ENCODE measurements at places on chromosomes 6 and 20.
A peak's percentile ranks its signal among the peaks of the same experiment; 100 is the strongest.

GRCh38 chr6:106300944-106301343 is 24.6 kb downstream of the ATG5 start:
- DNase-seq = peak; percentile 74

DNA sequence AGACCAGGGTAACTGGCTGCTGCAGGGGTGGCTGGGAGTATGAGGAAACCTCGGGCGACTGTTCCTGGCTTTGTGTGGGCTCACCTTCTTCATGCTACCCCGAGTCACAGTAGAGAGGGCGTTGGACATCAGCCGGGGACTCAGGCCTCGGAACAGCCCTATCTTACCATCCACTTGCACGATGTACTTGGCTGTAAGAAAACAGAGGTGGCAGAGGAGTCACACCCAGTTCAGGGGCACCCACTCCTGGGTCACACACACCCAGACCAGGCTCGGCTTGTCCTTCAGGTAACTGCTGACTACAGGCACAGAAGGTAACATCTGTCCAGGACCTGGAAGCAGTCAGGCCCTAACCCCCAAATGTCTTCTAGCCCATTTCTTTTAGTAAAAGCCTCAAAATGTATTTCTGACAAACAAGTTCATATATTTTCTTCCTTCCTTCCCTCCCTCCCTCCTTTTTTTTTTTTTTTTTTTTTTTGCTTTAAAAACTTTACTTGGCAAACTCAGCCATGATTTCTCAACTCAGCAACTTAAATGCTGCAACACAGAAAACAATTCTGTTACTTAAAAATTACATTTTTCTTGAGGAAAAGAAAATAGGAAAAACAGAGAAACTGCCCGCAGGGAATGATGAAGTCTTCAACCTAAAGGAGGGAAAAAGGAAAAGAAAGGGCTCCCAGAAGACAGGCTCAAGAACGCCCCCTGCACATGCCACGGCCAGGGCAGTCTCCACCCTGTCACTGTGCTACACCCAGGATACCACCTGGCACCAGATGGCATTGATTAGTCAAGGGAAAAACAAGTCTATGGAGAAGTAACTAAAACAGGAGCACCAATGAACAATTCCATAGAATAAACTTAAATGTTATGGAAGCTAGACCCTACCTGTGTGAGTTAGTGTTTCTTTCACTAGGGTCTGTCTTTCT is 7.3 kb downstream of the MTCH1 start:
- peak; percentile 57 for DNase-seq

DNA sequence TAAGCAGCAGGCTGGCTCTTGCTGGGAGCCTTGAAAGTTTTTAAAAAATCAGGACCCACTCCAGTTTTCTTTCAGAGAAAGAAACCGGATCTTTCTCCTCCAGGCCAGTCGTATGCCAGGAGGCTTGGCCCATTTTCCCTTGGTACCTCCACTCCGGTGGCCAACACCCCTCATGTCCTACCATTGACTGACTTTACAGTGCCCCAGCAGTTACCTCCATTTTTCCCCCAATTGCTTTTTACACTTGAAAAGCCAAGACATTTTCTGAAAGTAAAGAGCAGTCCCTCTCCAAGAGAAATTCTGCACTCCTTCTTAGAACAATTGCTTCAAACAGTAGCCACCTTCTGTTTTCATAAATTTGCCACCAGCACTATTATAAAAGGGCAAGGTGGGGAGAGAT is 47.7 kb upstream of the SNX9 start:
- no peak for DNase-seq

- no peak for DNase-seq
Measured at GRCh38 chr20:24465159-24465558, 4.3 kb upstream of the SYNDIG1 start.

DNA sequence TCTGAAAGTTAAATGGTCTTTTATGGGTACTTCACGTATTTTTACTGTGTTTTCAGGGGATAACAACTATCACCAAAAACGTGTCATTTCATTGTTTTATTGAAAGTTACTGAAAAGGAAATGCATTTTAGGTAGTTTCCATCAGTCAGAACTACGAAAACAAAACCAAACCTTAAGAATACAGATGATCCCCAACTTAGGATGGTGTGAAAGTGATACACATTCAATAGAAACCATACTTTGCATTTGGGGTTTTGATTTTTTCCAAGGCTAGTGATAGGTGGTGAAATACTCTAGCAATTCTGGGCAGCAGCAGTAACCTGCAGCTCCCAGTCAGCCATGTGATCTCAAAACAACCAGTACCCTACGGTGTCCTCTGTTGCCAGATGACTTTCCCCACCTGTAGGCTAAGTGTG is 25.9 kb upstream of the EFHC1 start:
- DNase-seq = no peak

GRCh38 chr20:57555457-57556184 is 5.3 kb upstream of the PCK1 start:
- DNase-seq = no peak

GRCh38 chr6:108168501-108169463 is 3.0 kb downstream of the NR2E1 start:
- peak; percentile 62 for DNase-seq

- DNase-seq = no peak
Measured at GRCh38 chr20:25019381-25020155, 27.0 kb upstream of the APMAP start.

GRCh38 chr6:57162516-57162915 is 9.6 kb upstream of the BAG2 start:
- DNase-seq = no peak

GRCh38 chr20:25447671-25448070 is 40.2 kb downstream of the GINS1 start:
- DNase-seq = no peak

DNA sequence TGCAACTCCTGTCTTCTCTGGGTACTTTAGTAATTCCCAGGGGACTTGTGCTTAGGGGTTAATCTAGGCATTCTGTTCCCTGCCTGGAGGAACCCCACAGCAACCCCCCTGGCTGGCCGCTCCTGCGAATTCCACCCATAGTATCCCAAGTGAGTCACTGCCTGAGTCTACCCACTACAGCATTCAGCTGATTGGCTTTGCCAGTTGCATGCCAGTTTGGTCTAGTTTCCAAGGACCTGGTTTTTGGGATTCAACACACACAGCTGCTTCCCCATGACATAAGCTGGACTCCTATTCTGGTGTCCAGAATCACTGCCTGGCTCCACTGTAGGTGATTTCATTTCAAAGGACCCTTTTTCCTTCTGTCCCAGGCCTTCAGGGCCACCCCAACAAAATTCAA is 40.3 kb downstream of the PLCG1 start:
- DNase-seq = no peak

DNA sequence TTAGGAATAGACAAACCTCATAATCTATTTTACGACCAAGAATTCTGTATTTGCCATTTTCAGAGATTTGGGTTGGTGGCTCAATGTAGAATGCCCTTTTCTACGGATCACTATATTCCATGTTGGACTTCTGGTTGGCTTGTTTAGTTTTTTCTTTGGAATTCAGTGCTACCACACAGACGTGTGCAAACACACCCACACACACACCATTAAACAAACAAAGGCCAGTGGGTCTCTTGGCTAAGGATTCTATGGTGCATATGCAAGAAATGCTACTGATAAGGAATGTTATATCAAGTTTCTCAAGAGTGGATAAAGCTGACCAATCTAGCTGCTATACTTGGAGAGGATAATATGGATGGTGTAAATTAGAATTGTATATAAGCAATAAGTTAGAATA is 8.0 kb downstream of the ABT1 start:
- no peak for DNase-seq

DNA sequence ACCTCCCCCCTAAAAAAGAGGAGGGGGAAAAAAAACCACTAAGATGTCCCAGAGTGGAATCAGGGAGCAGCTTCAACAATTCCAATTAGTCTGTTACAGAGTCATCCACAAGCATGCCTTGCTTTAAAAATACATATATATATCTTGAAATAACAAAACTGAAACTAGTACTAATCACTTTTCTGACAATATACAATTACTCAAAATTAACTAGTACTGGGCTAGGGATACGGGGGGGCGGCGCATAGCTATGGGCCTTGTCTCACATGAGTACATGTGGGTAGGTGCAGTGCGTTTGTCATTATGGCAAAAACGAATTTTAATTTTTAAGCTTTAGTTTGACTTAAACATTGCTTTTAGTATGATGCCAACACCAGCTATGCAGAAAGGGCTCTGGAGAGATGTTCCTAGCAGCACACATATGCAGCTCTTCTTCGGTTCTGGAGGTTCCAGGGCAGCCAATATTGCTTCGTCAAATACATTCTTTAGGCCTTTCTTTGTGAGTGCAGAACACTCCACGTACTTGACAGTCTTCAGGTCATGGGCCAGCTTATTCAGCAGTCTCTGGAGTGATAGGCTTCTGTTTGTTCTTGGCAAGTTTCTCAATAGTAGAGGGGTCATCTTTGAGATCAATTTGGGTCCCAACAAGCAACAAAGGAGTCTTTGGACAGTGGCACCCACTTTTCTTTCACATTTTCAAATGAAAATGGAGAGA is 38.8 kb downstream of the ITCH start:
- no peak for DNase-seq

DNA sequence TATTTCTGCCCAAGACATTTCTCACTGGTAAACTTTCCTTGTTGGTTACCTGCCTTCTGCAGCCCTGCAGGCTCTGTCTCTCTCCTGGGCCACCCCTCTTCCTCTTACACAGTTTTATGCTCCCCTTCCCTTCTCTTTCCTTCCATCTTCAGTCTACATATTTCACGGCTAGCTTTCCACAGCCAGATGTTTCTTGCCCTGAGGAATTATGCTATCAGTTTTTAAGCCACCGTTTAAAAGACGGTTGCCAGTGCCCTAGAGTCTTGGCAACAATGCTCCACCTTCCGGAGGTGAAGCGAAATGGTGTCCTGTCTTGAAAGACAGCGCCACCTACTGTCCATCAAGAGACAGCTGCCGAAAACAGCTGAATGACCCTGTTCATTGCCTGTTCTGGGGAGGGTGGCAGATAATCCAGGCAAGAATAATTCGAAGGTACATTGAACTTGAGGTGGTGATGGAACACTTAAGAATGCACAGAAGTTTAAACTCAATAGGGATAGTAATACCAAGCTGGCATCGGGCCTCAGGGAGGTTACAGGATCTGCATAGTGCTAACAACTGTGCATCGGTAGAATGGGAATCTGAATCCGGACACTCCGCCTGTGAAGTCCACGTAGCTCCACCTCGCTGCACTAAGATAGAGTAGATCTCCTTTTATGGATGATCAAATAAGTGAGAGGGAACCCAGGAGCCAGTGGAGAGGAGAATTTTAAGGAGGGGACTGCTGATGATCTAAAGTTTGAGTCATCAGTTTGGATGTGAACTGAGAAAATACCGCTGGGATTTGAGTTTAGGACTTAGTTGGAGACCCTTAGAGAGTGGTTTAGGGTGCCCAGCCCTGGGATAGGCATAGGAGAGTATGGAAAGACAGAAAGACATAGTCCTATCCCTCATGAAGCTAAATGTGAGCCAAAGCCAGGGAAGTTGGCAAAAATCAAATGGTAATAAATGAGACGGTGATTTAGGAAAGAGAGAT is 4.8 kb upstream of the TRIM40 start:
- DNase-seq = peak; percentile 96

DNA sequence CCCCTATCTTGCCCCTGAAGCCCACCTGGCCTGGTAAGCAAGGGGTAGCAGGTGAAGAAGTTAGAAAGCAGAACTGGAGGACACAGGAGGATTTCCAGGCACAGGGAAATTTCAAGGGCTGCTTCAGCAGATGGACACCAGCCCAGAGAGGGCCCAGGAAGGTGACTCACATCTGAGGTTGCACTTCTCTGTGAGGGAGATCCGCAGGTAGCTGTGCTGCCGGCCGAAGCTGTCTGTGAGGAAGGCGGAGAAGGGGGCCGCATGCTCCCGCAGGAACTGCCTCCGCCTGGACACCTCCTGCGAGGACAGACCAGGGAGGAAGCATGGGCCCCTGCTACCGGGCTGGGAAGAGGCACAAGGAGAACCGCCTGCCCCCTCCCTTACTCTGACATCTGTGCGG is 7.1 kb downstream of the MOCS1 start:
- DNase-seq = no peak

DNA sequence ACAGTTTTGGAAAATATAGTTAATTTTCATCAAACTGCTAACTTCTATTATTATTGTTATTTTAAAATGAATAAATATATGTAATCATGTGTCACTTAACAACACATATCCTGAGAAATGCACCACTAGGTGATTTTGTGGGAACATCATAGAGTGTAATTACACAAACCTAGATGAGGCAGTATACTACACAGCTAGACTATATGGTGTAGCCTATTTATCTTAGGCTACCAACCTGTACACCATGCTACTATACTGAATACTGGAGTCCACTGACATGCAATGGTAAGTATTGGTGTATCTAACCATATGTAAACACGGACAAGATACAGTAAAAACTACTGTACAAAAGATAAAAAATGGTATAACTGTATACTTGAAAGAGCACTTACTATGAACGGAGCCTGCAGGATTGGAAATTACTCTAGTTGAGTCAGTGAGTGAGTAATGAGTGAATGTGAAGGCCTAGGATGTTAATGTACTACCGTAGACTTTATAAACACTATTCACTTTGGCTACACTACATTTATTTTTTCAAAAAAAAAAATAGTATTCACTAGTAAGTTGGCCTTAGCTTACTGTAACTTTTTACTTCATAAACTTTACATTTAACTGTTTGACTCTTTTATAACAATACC is 72.4 kb downstream of the ASCC3 start:
- no peak for DNase-seq

- DNase-seq = no peak
Measured at GRCh38 chr20:1813674-1814635, 81.3 kb upstream of the SIRPA start.

- no peak for DNase-seq
Measured at GRCh38 chr6:72825315-72825911, 203.5 kb downstream of the KCNQ5 start.

GRCh38 chr6:14108571-14109410 is 8.8 kb upstream of the CD83 start:
- DNase-seq = peak; percentile 89

GRCh38 chr20:44031001-44031574 is 116.4 kb downstream of the TOX2 start:
- DNase-seq = no peak

DNA sequence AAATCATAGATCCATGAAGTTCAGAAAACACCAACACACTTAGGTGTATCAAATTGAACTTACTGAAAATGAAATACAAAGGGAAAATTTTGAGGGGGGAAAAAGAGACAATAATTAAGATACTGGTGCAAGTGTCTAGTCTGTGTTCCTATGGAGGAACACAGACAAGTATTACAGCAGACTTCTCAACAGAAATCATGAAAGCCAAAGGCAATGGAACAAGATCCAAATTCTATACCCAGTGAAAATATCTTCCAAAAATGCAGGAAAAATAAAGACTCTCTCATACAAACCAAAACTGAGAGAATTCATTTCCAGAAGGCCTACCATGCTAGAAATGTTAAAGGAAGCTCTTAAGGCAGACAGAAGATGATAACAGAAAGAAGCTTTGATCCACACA is 63.1 kb downstream of the NRN1 start:
- no peak for DNase-seq

DNA sequence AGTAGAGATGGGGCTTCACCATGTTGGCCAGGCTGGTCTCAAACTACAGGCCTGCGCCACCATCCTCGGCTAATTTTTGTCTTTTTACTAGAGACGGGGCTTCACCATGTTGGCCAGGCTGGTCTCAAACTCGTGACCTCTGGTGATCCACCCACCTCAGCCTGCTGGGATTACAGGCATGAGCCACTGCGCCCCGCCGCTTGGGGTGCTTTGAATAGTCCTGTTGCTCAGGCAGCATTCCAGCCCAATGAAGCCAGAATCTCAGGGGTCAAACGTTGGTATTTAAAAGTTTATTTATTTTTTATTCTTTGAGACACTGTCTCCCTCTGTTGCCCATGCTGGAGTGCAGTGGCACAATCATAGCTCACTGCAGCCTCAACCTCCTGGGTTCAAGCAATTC is 11.3 kb downstream of the MOCS3 start:
- DNase-seq = no peak
